Activated T-helper 9 cell treated with anti-CD3 and anti-CD28 coated beads, Interleukin-2, amount 50 U/mL, for 16 hours (primary cell): ENCODE measurements at places on chromosomes 6 and 20.

DNA sequence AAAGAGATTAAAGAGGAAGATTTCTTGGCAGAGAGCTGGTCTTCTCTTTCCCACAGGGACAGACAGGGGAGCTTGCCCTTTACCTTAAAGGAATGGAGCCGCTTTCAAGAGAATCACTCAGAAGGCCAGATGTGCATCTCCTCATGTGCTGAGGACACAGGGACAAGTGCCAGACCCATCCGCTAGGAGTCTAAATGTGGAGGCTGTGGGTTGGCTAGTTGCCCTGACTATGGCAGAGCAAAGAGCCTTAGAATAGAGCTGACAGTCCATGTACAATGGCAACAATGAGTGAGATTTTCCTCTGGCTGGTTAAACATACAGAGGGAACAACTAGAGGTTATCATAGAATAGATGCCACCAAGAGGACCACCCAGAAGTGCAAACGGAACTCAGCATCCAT is 7.3 kb upstream of the DOK5 start:
- no peak for DNase-seq

DNA sequence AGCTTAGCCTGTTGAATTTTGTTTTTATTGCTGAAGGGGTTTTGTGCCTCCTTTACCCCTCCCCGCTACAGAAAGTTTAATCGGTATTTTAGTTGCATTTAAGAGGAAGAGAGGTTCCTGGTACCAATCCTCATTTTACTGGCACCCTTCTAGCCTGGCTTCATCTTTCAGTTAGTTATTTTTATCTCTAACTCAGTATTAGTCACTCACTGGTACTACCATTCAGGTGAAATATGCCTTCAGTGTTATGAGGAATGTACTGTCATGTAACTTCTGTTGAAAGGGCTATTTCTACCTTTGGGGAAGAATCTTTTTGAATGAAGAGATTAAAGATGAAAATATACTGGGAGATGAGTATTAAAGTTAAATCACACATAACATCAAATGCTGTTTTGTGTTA is 211.8 kb downstream of the CDKAL1 start:
- DNase-seq, result no peak

DNA sequence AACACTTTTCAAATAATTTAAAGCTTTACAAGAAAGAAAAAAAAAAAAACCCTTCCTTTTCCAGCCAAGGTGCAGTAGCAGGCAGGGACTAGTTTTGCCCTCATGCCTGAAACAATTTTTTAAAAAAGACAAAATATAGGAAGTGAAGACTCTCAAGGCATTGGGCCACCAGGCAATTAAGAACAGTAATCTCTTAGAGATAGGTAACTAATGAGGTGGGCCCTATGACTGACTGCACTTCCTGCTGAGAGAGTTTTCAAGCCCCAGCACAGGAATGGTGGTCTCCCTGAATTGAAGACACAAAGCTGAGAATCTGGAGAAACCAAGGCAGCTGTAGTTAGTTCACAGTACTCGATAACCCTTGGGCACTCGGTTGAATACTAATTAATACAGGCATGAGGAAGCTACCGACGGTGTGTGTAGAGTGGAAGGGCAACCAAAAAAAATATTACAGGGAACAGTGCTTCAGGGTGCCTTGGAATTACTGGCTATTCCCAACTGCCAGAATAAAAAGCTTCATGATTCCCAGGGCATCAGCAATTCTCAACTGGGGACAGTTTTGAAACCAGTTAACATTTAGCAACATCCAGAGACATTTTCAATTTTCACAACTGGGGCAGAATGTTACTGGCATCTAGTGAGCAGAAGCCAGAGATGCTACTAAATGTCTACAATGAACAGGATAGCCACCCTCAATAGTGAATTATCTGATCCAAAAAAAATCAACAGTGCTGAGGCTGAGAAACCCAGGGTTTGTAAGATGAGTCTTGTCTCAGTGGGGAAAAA is 36.0 kb upstream of the PLN start:
- DNase-seq, result no peak

DNA sequence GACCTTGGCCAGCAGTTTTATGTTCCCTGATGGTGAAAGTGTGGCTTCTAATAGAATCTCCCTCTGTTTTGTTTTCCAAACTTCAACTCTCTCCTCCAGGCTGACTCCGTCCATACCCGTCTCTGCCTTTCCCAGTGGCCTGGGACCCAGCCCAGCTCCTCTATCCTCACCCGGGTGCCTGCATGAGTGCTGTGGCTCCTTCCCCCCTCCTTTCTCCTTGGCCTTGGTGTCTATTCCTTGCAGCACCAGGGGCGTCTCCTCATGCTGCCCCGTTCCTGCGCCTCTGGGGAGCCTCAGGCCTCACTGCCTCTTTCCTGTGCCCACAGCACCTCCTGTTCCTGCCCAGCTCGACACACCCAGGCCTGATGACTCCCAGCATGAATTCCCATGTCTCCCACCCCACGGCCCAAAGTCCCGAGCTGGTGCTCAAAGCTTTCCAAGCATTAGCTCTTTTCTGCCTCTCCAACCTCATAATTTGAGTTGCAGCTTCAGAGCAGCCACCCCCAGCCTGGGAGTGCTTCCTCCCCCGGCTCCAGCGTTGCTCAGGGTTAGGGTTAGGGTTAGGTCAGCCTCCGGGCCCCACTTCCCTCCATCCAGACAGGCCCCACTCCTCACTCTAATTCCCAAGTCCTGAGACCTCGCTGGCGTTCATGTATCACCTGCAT is 56.3 kb upstream of the AFDN start:
- DNase-seq, result no peak

- no peak for DNase-seq
Observed at GRCh38 chr6:23529902-23530301, 596.1 kb upstream of the NRSN1 start.

GRCh38 chr20:50872560-50873425 is 58.4 kb downstream of the ADNP start:
- no peak for DNase-seq
